ENCODE measurements at places on chromosomes 3 and 15.

DNA sequence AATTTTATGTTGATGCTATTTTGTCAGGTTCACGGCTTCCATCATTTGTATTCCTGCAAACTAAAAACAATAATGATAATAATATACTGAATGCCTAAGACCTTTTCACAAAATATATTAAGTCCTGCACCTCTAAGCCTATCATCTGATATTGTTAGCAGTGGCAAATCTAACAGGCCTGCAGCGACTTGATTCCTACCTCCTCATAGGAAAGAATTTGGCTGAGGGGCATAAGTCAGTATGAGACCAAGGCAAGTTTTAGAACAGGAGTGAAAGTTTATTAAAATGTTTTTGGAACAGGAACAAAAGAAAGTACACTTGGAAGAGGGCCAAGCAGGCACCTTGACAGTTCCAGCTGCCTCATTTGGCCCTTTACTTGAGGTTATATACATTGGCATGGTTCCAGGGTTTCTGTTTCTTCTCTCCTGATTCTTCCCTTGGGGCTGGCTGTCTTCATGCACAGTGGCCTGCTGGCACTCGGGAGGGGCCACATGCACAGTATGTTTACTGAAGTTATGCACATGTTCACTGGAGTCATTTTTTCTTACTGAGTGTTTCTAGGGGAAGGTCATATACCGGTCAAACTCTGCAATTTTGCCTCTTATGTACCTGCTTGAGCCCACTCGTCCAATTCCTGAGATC is 418.1 kb downstream of the EPHA6 start:
- DNase-seq, result peak; percentile 72

GRCh38 chr15:71303977-71304376 is 188.7 kb downstream of the THSD4 start:
- DNase-seq, result no peak

DNA sequence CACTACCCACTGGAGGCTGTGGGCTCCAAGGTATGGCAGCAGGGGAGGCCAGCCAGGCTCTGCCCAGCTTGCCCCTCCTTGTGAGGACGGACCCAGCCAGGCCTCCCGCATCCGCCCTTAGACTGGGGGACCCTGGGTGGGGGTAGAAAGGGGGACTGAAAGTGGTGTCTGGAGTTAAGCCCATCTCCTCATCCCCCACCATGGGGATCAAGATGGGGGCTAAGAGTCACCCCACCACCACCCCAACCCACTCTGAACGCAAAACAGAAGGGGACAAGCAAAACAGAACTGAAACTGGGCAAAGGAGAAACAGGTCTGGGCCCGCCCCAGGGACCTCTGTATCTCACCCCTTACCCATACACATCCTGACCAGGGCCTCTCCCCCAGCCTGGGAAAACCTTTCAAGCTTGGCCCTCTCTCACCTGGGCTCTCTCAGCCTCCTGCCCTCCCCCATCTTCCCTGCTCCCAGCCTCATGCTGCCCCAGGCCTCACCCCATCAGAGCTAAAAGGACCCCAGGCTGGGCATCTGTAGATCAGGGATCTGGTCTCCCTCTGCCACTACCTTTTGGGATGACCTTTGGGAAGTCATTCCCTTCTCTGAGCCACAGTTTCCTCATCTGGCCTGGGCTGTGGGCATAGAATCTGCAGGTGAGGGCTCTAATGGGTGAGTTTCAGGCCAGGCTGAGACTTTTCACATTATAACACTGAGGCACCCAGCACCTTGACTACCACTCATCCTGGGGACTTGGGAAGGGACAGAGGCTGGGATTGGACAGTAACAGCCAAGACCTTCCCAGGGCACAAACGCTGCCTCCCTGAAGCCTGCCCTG is 30.0 kb upstream of the CYP11A1 start:
- DNase-seq, result no peak

- DNase-seq, result no peak
These were observed 19.9 kb downstream of the COL8A1 start for GRCh38 chr3:99658274-99658673.

- DNase-seq, result peak; percentile 9
These were observed 8.8 kb downstream of the RPL39L start for GRCh38 chr3:187130346-187131066.
